Iris pigment epithelial cell (primary cell): ENCODE measurements at places on chromosomes 6 and 20.

GRCh38 chr6:158629367-158630221 lies 14.9 kb downstream of the DYNLT1 start:
- DNase-seq, result no peak

- DNase-seq, result no peak
These were observed 237.5 kb upstream of the SLC35B3 start for GRCh38 chr6:8672882-8673281.

DNA sequence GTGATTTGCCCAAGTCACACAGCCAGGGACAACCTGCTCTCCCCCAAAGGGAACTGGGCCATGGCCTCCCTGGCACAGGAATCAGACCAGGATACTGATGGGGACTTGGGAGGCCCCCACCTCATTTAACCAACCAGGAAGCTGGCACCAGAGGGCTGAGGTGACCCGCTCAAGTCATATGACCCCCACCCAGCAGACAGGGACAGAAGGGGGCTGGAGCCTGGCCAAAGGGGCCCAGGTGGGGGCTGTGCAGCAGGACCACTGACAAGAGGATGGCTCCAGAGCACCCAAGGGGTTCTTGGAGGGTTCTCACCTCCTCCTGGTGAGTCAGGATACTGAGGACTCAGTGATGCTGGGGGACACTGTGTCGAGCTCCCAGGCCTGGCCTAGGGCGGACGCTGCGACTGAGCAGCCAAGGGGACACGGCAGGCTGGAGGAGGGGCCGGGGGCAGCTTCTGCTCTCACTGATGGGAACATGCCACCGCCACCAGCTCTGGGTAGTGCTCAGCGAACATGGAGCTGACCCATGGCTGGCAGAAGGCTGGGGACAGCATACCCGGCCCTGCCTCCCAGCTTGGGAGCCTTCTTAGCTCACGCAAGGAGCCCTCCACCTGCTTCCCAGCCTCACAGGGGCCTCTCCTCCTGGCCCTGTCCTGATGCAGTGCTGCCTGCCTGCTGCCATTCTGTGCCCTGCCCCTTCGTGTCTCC lies 1.2 kb downstream of the CST7 start:
- no peak for DNase-seq

DNA sequence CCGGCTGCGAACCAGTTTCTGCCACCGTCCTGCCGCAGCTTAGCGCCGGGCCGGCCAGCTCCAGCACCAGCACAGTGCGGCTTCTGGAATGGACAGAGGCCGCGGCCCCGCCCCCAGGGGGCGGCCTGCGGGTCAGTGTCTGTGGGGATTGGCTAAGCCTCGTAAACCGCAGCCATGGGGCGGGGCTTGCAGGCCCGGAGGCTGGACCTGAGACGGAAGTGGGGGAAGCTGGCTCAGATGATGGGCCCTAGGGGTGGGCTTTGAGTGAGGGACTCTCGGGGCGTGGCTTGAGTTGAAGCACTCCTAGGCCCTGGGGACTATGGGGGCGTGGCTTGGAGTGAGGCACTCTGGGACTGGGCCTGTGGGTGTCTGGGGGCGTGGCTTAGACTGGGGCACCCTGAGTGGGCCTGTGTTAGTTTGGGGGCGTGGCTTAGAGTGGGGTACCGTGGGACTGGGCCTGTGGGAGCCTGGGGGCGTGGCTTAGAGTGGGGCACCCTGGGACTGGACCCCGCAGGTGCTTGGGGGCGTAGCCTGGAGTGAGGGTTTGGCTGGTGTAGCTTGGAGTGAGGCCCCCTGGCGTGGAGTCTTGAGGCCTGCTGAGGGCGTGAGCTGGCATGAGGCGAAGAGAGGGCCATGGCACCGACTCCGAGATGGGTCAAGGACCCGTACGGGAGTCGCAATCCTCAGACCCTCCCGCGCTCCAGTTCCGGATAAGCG lies 6.6 kb downstream of the L3MBTL1 start:
- peak; percentile 98 for DNase-seq

- DNase-seq, result no peak
These were observed 78.1 kb downstream of the UNC5CL start for GRCh38 chr6:40960742-40961430.

GRCh38 chr20:62946918-62947317 lies 5.6 kb upstream of the SLC17A9 start:
- no peak for DNase-seq

DNA sequence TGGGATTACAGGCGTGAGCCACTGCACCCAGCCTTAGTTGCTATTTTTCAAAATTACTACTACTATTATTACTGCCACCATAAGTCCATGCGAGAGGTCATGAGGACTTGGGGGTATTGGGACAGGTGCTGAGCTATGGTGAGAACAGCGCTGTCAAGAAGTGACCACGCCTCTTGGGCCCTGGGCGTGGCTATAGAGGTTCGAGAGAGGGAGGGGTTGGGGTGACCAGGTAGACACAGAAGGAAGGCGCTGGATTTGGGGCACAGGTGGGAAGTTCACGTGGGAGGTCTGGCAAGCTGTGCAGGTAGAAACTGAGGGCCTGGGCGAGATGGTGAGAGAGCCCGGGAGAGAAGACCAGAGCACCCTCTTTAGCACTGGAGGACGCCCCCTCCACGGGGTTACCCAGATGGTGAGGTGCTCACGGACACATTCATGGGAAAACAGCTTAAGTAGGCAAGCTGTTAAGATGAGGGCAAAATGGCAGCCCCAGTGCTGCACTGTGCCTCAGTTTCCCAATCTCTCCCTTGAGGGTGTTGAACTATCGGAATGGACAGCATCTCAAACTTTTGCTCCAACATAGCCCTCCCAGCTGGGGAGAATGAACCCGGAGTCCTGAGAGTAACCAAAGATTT lies 61.0 kb downstream of the RAB44 start:
- no peak for DNase-seq

DNA sequence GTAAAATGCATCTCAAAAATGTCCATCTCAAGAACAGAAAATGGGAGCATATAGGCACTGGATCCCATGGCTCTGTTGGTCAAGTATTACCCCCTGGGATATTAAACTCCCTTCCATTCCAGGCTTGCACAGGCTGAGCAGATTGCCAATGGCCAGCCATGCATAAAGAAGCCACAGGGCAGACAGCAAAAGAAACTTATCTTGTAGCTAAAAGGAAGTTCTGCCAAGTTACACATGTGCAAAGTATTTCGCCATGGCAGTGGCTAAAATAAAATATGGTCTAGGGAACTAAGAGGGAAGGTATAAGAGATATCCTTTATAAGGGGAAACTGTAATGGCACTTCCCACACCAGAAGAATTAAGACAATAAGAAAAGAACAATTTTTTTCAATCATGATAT lies 415.6 kb upstream of the BTBD3 start:
- DNase-seq, result peak; percentile 49

- DNase-seq, result no peak
These were observed 241.7 kb upstream of the MAN1A1 start for GRCh38 chr6:119591235-119591634.

DNA sequence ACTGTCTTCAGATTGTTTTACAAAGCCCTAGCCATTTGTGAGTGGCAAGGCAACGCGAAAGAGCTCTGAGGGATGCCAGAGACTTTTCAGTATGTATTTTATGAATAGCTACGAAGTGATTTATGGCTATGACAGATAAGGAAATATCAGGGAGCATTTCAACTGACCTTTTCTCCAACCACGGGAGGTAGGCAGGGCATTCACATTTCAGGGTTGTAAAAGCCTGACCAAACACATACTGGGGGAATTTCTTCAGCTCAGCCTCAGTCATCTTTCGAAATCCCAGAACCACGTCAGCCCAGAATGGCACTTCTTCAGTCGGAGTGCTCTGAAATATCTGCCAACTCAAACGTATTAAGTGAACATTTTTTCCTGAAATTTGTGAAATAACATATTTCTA lies 10.8 kb downstream of the DDO start:
- DNase-seq, result peak; percentile 23

DNA sequence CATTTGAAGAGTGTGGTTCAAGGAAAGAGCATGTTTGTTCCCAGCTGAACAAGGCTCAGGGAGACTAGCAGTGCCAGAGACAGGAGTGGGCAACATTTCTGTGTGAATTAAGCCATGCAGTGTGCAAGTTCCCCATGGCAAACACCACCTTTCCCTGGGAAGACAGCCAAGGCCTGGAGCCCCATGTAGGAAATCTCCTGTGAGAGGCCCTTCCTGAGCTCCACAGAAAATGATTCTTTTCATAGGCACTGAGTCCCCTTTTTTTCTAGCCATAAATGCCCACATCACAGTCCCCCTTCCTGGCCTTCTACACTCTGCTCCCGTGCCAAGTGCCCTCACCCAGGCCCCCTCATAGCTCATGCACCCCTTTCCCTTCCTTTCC lies 11.8 kb upstream of the TRAM2 start:
- no peak for DNase-seq

GRCh38 chr20:37533154-37533715 lies 5.6 kb upstream of the BLCAP start:
- DNase-seq, result no peak

DNA sequence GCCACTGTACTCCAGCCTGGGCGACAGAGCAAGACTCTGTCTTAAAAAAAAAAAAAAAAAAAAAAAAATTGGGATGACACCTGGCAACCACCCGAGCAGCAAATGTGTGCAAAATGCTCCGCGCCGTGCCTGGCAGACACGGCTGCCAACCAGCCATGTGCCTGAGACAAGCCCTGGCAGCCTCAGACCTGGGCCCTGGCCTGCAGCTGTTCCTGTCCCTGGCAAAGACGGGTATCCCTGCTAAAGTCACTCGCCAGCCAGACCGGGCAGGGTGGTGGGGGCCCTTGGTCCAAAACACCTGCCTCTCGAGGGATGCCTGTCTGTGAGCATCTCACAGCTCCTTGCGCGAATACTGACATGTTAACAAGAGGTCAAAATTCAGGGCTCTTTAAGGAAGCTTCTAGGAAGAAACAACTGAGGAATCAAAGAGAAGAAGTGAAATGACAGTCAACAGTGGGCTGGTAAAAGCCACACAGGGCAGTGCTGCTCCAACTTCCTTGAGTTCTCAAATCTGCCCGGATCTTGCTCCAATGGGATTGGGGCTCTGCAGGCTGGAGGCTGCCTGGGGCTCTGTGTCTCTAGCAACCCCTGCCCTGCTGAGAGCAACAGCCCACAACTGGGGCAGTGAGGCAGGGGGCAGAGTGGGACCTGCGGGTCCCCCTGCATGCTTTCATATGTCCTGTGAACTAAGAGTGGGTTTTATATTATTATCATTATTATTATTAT lies 53.4 kb downstream of the SYTL3 start:
- no peak for DNase-seq
